ENCODE measurements at places on chromosomes 12 and 14. TPM values are rescaled to one million over a fixed set of nuclear protein-coding genes. Genes with fewer than 3 reads are reported as not detected.

Gene UNG
- 72.3 TPM for total RNA-seq

- DNase-seq: no peak
Measured at GRCh38 chr14:54213536-54213935, 183.3 kb upstream of the CDKN3 start.

Gene RFX4
- not detected for total RNA-seq

GRCh38 chr12:110270125-110270962, 10.7 kb upstream of the ATP2A2 start:
- DNase-seq: peak; percentile 81

- no peak for DNase-seq
Measured at GRCh38 chr14:32802295-32802694, 136.4 kb upstream of the NPAS3 start.

Data from M059J (cell line).